Osteoblast (primary cell): ENCODE measurements at places on chromosomes 6 and 20. TPM values are rescaled to one million over a fixed set of nuclear protein-coding genes. Genes with fewer than 3 reads are reported as not detected.

DNA sequence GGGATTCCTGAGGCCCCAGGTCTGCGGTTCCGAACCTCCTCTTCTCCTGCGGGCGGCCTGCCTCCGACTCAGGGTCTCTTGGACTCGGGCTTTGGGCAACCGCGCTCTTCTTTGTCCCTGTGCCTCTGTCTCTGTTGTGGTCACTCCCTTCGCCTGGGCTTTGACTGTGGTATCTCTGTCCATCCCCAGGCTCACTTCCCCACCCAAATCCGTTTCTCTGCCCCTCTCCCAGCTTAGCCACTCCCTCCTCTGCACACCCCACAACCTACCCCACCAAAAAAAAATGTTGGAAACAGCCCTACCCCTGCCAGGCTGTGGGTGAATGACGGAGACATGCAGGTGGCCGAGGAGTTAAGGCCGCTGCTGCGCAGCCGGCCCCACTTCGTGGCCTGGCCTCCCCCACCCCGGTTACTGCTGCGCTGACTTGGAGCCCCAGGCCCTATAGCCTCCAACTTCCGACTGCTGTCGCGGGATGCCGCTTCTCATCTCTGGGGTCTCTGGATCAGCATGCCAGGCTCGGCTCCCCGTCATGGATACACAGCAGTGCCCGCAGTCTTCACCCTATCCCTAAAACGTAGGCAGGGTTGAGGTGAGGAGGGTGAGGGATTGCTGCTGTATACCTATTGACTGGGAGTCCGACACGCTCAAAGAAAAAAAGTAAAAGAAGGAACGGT is 2.7 kb upstream of the MAFB start:
- DNase-seq: no peak

ERGIC3 gene
- 475 and 538 TPM in 2 replicates for total RNA-seq

MUCL3 gene
- total RNA-seq: not detected in 2 replicates

GRCh38 chr20:49846206-49846807 is 33.7 kb downstream of the SLC9A8 start:
- DNase-seq: peak; percentile 76

DNA sequence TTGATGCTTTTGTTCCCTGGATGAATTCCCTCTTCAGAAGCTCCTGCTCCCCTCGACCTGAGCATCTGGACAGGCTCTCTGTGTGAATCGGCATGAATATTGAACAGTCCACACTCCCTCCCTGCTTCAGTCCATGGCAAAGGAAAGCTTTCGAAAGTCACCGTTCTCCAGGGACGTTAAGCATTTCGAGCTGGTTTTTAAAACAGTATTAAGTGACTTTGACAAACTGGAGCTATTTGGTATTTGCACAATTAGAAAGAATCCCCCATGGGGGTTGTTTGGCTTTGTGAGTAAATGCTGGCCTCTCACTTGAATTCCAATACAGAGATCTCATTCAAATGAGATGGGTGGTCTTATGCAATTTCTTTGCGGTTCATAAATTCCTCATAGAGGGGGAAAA is 85.3 kb upstream of the TIAM2 start:
- DNase-seq: no peak

KLC4 gene
- total RNA-seq: 17.7 and 20.3 TPM in 2 replicates

RPS6KA2 gene
- total RNA-seq: 112 and 113 TPM in 2 replicates

PTCRA gene
- not detected in 2 replicates for total RNA-seq
